ENCODE measurements at places on chromosomes 12 and 14.
A peak's percentile ranks its signal among the peaks of the same experiment; 100 is the strongest.

DNA sequence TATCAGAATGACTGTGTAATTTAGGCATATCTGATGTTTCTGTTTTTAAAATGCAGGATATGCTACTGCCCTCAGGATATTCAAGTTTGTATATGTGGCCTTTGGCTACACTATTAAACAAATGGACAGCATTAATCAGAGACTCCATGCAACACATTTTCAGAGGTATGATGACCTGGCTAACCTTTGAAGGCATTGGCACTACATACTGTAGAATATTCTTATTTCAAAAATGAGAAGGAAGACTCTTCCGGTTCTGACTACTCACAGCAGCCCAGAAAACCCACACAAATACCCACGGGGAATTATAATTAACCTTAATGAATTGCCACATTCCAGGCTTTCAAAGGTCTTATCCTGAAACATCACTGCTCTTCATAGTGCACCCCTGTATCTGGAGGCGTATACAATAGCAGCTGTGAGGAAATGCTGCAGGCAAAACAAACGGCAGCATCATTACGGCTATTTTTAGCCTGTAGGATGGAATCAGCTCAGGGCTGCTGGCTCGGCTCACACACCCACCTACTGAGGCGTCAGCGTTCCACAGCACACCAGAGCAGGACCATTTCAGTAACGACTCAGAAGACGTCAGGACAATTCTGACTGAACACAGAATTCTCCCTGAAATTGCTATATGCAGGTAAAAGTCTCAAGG lies 648.5 kb downstream of the RPS29 start:
- DNase-seq: no peak

GRCh38 chr12:58364389-58365086 lies 423.2 kb downstream of the ATP23 start:
- no peak for DNase-seq

DNA sequence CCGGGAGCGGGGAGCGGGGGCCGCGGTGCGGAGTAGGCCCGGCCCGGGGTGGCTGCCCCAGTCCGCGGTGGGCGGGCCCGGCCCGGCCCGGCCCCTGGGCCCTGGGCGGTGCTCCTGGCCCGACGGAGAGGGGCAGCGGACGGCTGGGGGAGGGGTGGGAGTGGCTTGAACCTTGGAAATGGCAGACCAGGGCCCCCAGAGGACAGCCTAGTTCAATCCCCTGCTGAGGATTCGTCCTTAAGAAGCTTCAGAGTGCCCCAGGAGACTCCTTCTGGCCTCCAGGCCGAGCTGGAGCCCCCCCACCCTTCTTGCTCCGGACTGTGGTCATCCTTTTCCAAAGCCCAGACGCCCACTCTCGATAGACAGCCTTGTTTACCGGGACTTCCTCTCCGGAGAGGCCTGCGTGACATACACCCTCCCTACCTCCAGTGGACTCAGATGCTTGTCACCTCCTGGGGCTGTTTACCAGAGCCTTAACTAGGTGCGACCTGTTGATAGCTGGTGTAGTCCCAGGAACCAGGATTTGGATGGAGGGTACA lies 458 bp downstream of the KHNYN start:
- no peak for DNase-seq

DNA sequence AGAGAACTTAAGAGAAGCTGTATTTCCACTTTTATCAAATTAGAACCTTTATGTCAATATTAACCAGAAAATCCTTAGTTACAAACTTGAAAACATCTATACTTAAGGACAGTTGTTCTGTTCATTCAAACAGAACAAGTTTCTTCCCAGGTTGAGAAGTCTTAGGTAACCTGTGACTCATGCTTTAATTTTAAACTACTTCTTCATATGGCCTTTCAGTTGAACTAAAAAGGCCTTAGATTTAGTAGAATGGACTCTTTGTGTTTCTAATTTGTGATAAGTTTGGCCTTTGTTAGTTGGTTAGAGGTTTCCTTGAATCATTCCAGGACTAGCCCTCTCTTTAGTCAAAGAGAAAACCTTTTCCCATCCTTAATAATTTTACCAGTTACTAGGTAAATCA lies 274.2 kb downstream of the FUT8 start:
- no peak for DNase-seq

- DNase-seq: peak; percentile 76
Observed at GRCh38 chr14:65222440-65222858, 120.1 kb upstream of the MAX start.

- no peak for DNase-seq
Observed at GRCh38 chr12:60014436-60014835, 418.6 kb downstream of the SLC16A7 start.

DNA sequence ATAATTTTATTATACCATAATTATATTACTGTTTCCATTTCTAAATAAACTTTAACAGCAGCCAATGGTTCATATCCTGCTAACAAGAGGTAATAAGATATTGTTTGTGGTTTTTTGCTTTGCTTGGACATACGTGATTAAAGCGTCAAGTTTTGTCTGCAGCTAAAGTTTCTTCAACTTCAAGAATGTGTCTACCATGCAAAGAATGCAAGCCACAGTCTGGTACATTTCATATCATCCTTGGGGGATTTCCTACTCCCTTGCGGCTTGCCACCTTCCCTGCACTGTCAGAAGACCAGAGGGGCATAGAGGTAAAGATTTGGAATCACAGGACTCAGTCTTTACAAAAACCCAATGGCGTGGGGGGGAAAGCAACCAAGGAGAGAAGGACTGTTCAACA lies 125.2 kb downstream of the MED13L start:
- no peak for DNase-seq

- no peak for DNase-seq
Observed at GRCh38 chr14:24880689-24881088, 169.3 kb downstream of the STXBP6 start.

- DNase-seq: no peak
Observed at GRCh38 chr12:93908846-93909567, 231.8 kb downstream of the CRADD start.

- DNase-seq: no peak
Observed at GRCh38 chr14:101761881-101762529, 496 bp downstream of the PPP2R5C start.

DNA sequence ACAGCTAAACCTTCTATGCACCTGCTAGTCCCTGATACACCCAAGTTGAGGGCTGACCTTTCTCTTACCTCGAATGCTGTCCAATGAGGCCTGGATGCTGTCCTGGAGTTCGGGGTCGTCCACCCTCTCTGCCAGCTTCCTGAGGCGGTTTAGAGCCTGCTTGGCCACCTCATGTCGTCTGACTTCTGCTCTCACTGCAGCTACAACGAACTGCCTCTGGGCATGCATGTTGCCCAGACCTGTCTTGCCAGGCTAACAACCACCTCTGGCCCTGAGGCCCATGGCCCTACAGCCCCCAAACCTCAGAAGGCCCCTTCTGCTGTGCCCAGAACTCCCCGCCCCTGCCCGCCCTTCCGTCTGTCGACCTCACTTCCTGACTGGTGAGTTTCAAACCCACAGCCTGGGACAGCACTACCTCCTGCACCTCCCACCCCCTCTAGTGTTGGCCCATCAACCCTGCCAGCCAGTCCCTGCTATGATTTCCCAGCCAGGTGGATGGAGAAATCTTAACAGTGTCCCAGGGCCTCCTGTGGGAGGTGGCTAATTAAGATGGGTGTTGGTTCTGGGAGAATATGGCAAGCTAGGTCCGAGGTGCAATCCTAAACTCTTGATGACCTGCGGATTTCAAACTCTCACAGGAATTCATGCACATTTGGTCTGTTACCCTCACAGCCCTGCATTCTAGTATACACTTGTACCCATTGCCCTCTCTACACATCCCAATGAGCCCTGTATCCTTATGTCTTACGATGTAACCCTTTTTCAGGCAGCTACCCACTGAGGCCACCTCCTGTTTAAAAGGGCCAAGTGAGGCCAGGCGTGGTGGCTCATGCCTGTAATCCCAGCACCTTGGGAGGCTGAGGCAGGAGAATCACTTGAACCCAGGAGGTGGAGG lies 2.7 kb upstream of the TSPAN31 start:
- DNase-seq: peak; percentile 81

GRCh38 chr14:82388488-82388887 lies 854.8 kb upstream of the SEL1L start:
- DNase-seq: no peak

- no peak for DNase-seq
Observed at GRCh38 chr14:52888159-52888558, 62.7 kb downstream of the FERMT2 start.

GRCh38 chr12:114691763-114692185 lies 7.8 kb upstream of the TBX3 start:
- DNase-seq: no peak

- DNase-seq: no peak
Observed at GRCh38 chr14:58645641-58646040, 7.9 kb downstream of the DACT1 start.

DNA sequence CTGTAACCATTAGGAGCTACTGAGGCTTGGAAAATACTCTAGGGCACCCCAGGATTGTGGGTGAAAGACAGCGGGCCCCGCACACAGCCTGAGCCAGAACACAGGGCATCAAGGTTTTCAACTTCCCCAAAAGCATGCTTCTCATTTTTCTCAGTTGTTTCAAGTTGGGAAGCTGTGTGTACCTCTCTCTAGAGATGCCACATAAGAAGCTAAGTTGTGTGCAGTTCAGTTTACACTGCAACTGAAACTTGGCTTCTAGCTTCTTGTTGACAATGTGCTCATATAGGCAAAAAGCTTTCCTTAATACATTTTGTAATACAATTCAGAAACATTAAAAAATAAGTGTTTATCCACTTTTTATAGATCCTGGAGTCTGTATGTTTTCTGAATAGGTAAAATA lies 88.1 kb upstream of the PTPRR start:
- DNase-seq: no peak

DNA sequence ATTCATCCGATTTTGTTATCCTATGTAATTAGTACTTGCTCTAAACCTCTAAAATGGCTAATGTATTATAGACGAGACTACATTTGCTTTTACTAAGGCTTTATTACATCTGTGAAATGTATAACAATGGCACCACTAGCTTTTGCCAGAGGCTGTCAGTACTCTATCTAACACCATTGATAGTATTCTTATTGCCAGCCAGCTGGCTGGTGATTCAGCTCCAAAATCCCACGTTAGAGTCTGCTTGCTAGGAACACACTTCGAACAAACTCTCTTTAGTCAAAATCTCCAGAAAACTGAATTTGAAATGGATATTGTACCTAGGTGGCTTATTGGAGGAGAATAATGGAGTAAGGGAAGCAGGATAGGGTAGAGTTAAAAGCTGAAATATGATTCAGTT lies 839.2 kb downstream of the SLC6A15 start:
- no peak for DNase-seq

GRCh38 chr12:116559162-116559935 lies at the start of gene MAP1LC3B2:
Gene MAP1LC3B2 (plus strand): TSS chr12:116559381. CDS start chr12:116575943, 16,562 bp downstream.
- peak; percentile 74 for DNase-seq

DNA sequence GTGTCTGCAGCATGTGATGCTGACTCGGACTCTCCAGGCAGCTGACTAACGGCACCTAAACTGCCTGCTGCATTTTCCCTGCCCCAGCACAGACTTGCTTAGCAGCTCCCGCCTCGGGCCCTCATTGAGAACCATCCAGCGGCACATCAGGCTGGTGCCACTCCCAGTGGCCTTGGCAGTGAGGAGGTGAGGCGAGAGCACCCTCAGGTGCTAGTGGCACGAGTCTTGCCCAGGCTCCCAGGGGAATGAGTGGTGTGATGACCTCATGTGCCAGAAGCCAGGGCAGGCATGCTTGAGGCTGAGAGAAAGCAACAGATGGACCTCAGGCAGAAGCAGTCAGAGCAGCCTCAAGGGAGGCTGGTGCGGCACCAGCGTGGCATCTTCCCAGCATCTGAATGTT lies 60.2 kb downstream of the PRKCH start:
- DNase-seq: no peak

DNA sequence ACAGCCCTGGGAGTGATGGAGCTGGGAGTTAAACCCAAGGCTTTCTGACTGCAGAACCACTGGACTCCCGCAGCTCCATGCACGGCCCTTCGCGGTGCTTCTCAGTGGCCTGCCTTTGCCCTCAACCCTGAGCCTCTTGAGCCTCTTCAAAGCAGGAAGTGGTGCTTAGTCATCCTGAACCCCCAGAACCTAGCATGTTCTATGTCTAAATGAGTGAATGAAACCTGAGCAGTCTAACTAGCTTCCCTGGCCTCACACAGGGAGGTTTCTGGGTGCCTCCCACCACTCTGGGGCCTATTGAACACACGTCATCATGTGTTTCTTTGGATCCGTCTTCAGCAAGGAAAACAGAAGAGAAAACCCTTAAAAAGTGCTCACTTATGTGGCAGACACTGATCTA lies 117.9 kb upstream of the SFSWAP start:
- no peak for DNase-seq

DNA sequence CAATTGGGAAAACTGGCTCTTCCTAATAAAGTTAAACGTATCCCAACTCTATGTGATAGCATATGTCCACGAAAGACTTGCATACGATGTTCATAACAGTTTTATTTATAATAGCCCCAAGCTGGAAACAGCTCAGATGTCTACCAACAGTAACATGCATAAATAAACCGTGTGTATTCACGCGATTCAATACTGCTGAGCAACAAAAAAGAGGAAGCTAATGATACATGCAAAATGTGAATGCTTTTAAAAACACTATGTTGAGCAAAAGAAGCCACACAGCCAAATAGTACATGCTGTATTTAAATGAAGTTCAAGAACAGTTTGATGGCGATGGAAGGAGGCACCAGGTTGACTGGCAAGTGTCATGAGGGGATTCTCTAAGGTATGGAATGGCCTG lies 55.7 kb downstream of the TRIM9 start:
- DNase-seq: no peak

DNA sequence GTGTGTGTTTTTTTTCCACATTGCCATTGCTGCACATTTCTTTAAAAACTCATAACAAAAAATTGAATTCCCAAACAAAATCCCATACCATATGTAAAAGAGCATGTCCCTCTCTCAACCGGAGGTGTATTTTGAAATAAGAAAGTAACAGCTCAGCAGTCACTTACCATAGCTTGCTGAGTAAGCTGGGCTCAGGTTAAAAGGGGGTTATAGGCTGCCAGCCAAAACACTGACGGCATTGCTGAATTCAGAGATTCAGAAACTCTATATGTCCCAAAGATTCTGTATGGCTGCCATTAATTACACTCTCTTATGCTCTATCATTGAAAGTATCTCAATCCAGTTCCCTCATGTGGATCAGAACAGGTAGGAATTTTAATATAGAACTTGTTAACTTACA lies 276.0 kb downstream of the FOXG1 start:
- DNase-seq: no peak

DNA sequence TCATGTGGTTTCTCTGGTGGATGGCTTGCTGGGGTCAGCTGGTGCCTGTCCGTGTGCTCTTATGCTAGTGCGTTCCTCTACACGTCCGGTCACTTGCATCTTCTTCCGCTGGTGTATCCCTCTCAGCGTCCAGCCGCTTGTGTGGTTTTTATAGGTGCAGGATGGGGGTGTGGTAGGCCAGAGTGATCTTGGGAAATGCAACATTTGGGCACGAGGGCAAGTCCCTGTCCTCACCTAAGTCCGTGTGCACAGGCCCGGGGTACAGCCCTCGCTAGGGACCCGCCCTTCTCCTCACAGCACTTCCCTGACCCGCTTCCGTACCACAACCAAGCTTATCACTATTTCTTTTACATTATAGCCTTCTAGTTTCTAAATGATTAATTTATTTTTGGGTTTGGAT lies 17.3 kb downstream of the RERGL start:
- DNase-seq: no peak
